ENCODE measurements at places on chromosomes 11 and 22.

GRCh38 chr11:10629411-10630002, 61.0 kb upstream of the LYVE1 start:
- DNase-seq = no peak

DNA sequence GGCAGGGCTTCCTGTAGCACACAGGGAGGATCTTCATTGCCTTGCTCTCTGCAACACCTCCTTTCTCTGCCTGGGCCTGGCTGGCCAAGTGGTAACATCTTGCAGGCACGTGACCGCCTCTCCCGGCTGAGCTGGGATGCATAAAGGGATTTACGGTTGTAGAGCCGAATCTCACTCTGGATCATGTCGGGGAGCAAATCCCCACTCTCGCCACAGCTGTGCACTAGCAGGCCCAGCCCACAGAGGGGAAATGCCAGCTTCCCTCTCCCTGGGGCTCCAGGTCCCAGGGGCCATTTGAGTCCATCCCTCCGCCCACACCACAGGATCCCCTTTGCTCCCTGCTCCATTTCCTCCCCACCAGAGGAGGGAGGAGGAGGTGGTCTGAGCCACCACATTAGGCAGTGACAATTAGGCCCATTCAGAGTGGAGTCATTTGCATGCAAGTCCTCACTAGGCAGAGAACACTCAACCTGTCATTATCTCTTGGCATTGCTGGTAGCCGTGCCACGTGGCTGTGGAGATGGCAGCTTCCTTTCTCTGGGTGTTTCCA, 196.7 kb downstream of the DSCAML1 start:
- DNase-seq = no peak

DNA sequence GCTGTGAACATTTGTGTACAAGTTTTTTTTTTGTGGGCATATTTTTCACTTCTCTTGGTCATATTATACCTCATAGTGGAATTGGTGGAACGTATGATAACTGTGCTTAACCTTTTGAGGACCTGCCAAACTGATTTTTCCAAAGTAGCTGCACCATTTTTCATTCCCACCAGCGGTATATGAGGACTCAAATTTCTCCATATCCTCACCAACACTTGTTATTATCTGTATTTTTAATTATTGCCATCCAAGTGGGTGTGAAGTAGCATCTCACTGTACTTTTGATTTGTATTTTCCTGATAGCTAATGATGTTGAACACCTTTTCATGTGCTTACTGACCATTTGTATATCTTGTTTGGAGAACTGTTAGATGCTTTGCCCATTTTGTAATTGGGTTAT, 47.8 kb downstream of the CCDC15 start:
- no peak for DNase-seq

DNA sequence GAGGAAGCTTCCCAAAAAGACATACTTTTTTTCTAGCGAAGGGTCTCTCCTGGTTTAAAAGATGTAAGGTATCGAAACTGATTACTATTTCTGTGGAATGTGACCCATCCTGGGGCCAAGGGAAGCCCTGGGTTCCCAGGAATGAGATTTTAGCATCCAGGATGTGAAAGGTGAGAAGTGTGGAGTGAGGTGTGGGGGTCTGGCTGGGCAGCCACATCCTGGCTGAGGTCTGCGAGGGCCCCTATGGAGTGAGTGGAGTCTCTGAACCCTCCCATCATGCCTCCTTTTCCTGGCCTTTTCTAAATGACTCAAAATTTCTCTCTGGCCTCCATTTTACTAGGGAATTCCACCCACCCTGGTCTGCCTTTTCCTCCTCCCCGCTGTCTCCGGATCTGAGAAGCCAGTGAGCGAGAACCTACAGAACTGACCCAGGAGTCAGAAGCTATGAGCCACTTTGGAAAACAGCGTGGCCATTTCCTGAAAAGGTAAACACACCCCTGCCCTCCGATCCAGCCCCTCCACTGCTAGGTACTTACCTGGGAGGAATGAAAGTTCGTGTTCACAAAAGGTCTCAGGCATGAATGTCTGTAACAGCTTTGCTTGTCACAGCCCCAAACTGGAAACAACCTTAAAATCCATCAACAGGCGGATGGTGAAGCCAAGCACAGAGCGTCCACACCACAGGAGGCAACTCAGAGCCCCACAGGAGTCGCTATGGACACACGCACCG, 27.7 kb upstream of the SHANK2 start:
- no peak for DNase-seq

DNA sequence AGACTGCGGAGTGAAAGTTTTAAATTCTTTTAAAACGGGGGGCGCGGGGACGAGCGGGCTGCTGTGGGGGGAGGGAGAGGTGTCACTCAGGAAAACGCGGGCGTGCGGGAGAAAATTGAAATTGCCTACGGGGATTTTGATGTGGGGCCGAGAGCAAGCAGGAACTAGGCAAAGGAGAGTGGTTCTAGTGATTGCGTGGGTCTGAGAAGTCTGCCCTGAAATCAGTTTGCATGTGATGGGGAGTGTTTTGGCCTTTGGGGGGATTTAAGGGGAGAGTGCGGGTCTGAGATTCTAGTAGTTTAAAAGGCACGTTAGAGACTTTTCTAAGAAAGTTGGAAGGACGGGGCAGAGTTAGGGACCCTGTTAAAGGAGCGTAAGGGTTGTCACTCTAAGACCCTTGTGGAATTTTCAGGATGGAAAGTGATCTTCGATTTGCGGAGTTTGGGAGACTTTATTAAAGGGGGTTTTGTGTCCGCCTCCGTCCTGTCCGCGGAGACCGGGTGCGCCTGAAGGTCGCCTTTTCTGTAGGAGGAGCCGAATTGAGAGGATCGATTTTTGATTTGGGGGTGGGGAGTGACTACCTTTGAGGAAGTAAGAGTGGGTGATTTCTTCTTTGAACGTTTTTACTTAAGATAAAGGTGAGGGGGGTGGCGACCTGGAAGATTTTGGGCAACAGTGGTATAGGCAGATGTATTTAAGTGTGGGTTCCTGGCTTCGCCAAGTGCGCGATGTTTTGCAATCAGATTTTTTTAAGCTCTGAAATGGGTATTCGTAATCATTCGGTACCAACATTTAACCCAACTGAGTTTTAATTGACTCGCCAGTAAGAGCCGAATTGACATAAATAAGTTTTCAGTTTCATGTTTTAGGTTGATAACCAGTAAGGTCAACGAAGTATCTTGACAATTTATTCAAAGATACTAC, 1.1 kb downstream of the EED start:
- DNase-seq = no peak

DNA sequence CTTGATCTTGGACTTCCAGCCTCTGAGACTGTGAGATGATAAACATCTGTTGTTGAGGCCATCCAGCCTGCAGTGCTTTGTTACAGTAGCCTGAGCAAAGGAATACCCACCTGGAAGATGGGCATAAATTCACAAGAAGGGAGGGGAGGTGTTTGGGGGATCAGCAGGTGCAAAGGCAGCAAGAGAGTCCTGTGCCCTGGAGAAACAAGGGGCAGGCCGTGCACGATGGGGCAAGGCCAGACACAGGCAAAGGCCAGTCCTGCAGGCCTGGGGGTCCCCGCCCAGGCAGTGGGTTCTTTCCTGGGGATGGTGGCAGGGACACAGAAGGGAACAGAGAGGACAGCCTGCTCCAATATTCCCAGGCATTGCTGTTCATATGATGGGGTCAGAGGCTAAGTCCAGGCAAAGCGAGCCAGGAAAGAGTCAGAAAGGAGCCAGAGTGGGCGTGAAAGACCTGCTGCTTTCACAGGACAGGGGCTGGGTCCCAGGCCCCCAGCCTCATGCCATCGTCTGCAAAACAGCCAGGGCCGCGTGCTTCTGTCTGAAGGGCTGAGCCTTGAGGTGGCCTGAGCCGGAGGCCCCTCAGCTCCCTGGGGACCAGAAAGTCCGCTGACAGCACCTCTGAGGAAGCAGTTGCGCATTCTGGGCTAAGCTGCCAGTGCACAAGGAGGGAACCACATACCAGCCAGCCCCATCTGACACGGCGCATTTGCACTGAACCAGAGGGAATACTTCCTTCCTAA, 48.8 kb downstream of the MYEOV start:
- no peak for DNase-seq

Data from muscle of arm (tissue), 14 donors.